ENCODE measurements at places on chromosomes 5 and 9.

GRCh38 chr5:68046445-68046844 is 169.1 kb upstream of the PIK3R1 start:
- DNase-seq: no peak

GRCh38 chr9:135969064-135969683 is 8.0 kb upstream of the UBAC1 start:
- DNase-seq: no peak

GRCh38 chr5:83026930-83027687 is 50.1 kb downstream of the TMEM167A start:
- DNase-seq: no peak

DNA sequence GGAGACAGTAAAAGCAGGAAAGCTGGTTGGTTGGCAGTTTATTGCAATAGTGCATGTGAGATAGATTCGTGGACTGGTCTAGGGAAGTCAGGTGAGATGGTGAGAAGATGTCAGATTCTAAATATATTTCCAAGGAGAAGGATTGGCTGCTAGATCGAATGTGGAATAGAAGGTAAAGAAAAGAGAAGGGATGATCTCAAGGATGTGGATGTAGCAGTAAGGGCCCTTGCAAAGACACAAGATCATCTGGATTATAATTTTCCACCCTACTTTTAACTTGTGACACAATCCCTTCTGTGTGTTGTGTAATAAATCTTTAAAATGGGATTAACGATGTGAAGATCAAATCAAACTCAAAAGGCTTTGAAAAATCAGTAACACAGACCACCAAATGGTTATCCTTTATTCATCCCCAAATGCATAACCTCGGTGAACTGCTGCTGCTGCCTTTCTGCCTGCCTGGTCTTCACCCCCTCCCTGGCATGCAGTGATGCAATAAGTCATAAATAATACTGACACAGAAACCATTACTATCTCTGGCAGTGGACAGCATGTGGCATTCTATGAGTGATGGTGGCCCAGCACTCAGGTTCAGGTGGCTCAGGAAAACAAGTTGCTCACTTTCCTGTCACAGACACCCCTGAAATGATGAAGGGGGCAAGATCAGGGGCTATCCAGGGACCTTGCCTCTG is 178.4 kb downstream of the FAM114A2 start:
- no peak for DNase-seq

DNA sequence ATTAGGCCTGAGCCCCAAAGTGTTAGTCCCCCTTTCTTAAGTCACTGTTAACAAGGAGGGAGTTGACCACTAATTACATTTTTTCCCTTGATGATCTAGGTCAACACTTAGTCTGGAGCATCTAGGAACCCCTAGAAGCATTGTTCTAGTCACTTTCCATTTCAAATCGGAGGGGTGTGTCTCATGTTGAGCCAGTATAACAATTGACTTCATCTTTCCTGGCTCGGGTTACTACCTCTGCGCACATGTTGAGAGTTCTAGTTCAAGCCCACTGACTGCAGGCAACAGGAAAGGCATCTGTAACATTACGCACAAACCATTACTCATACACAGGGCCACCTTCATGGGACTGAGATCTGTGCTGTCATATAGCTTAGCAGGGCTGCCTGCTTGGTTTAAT is 164.9 kb downstream of the NTRK2 start:
- DNase-seq: no peak

GRCh38 chr5:14362491-14362890 is 219.1 kb upstream of the OTULINL start:
- DNase-seq: no peak
